NCI-H69 (cell line): ENCODE measurements at places on chromosomes 5 and 9.
A peak's percentile ranks its signal among the peaks of the same experiment; 100 is the strongest.

- DNase-seq: no peak
Observed at GRCh38 chr5:35337340-35338156, 107.3 kb upstream of the PRLR start.

- peak; percentile 37 for DNase-seq
Observed at GRCh38 chr9:117485176-117485575, 70.3 kb upstream of the ASTN2 start.

DNA sequence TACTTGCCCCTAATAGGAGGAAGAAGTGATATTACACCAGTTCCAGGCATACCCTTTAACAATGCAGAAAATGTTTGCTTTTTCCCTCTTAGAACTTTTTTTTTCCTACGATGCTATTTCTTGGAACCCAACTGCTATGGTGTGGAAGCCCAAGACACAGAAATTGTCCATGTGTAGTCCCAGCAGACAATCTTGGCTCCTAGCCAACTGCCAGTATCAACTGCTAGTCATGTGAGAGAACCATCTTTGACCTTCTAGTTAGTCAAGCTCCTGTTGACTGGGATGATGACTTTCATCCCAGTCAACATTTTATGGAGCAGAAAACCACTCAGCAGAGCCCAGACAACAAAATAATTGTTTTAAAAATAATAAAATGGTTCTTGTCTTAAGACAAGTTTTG is 532.4 kb downstream of the TLR4 start:
- DNase-seq: peak; percentile 31

DNA sequence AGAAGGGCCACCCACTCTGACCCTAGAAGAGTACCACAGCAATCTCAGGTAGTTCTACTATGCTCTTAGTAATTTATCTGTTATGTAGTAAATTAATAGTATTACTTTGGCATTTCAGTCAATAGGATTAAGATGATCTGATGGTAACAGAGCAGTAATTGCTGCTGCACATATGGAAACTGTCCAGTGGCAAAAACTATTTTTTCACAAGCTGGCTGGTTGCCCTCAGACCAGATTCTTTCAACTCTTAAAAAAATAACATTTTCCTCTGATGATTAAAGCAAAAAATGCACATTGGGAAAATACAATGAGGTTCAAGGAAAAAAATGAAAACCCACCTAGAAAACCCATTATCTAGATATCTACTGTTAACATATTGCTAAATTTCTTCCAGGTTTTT is 19.7 kb downstream of the GLRA1 start:
- DNase-seq: no peak

- DNase-seq: no peak
Observed at GRCh38 chr5:128234928-128235641, 151.5 kb downstream of the SLC12A2 start.

DNA sequence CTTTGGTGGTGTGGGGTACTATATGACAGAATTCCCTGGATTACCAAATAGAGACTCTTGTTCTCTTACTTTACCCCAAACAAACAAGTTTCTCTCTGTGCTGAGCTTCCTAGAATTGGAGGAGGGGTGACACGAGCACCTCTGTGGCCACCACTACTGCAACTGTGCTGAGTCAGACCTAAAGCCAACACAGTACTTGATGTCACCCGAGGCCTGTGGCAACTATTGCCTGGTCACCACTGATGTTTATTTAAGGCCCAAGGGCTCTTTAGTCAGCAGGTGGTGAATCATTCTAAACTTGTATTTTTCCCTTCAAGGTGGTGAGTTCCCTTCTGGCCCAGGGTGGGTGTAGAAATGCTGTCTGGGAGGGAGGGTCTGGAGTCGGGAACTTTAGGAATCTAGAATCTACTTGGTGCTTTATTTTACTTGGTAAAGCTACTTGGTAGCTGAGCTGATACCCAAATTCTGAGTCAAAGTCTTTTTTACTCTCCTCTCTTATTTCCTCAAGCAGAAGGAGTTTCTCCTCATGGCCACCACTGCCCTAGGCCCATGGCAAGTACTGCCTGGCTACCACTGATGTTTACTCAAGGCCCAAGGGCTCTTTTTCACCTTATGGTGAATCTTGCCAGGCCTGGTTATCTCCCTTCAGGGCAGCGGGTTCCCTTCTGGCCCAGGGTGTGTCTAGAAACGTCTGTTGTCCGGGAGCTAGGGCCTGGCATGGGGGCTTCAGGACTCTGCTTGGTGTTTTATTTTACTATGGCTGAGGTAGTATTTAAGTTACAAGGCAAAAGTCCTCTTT is 9.8 kb downstream of the LURAP1L start:
- DNase-seq: peak; percentile 85

GRCh38 chr9:124665391-124666058 is 105.6 kb downstream of the NR6A1 start:
- DNase-seq: peak; percentile 29

- DNase-seq: no peak
Observed at GRCh38 chr5:171432583-171433351, 13.3 kb downstream of the FGF18 start.

GRCh38 chr5:151005187-151005949 is 15.0 kb upstream of the GPX3 start:
- DNase-seq: no peak

DNA sequence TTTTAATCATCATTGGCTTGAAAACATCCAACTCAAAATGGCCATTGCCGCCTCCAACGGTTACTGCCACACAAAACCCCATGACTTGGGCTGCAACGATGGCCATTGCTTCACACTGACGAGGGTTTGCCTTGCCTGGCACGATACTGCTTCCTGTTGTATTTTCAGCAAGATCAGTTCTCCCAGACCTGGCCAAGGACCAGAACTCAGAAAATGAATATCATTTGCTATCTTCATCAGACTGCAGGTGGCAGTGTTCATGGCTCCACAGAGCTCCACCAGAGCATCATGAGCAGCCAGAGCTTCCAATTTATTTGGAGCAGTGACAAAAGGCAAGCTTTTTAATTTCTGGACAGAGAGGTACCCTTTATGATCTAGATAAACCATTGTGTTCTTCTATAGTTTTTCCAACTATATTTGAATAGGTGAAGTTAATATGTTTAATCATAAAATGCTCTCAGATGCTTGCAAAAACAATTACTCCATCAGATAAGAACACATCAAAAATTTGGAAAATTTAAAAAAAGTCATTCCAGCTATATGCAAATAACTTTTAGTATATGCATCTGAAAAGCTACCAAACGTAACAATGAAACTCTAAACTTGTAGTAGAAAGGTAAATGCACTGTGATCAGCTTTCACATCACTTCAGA is 10.4 kb downstream of the AMACR start:
- DNase-seq: peak; percentile 82

GRCh38 chr9:77131399-77131798 is 45.9 kb upstream of the VPS13A start:
- no peak for DNase-seq

DNA sequence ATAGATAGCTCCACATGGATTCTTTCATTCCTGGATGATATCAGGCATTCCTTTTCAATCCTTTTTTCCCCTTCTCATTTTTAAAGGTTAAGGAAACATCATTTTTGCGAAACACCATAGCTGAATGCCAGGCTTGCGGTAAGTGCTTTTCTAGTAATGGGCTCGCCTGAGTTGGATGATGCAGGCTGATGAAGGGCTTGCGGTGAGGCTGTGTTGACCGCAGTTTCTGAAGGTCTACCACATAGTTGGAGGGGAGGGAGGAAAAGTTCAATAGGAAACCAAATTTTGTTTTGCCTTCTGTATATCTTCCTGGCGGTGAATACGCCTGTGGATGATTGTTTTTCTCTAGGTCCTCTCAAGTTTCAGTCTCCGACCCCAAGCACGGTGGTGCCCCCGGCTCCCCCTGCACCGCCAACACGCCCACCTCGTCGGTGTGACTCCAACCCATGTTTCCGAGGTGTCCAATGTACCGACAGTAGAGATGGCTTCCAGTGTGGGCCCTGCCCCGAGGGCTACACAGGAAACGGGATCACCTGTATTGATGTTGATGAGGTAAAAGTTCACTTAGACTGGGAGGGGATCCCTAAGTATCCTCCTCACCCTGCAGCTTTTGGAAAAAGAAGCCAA is 24.3 kb downstream of the THBS4 start:
- no peak for DNase-seq

DNA sequence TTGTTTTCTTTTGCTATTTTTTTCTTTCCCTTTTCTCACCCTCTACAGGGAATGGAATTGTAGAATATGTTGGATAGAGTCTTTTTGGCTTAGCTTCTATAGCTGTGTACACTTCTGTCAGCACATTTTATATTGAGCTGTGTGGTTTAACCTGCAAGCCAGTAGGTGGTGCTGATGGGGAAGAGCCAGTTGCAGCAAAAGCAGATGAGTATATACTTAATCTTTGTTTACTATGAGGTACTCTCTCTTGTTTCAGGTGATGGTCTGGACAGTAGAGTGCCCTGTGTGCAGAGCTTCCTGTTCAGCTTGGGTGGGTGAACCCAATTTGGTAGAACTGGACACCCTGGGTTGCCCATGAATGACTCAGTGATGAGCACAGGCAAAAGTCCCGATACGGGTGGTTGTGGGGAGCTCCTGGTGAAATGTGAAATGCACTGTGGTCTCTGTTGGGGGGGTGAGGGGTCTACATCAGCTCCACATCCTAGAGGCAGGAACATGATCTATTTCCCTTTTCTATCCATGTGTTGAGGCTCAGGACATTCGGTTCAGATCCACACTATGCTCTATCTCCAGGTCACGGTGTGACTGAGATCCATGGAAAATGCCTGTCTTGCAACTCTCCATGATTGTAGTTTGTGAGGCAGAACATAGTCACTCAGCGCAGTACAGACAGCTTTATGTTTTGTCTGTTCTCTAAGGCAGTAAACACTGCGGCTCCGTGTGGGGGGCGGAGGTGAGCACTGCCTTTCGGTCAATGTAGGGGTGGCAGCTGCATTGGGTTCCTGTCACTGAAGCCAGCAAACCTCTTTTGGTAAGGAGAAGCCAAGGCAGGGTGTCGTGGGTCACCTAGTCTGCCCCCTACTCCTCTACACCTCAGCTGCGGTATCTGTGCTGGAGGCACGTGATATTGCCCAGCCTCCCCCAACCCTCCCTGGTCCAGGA is 353.2 kb downstream of the PRR16 start:
- peak; percentile 18 for DNase-seq

DNA sequence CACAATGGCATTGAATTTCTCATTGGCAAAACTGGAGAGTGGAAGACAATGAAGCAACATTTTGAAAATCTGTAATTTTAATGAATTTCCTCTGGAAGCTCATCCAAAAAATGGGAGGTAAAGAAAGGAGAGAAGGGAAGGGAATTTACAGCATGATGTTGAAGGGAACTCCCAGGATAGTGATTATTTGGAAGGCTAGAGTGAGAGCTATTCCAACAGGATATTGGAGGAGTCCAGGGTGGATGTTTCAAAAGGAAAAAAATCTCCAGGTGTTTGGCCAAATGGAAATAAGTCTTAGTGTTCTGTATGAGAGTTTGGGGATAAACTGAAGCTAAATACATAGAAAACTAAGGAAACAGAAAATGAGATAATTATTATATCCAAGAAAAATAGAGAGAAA is 106.2 kb downstream of the IZUMO3 start:
- no peak for DNase-seq

DNA sequence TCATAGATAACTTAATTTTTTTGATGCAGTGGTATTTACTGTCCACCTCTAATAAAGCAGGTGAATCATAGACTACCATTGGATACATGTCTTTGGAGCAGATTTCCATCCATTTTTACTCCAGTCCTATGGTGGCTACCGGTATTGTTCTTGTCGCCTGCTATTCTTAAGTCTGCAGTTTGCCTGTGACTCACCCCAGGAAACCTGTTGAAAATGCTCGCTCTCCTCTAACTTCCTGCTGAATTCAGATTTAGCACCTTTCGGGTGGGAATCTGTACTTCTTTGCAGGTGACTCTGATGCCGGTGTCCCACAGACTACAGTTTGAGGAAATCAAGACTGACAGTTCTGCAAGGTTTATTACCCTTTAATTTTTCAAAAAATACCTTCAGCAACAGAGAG is 58.8 kb upstream of the DHFR start:
- no peak for DNase-seq

GRCh38 chr9:127112056-127112455 is 10.4 kb downstream of the ANGPTL2 start:
- DNase-seq: peak; percentile 92

DNA sequence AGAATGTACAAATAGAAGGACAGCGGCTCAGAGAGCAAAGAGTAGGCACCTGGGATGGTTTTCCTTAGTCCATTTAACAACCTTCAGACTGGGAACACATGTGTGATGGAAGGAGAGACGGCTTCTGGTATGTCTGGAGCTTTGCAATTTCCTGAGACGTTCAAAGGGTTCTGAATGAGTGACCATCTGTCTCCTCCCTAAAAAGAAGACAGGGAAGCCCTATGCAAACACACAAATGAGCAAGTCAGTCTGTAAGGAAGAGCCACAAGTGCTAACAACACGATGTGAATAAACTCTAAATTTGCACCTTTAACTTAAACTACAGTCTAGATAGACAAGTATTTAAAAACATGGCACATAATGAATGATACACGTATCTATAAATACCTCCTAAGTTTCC is 391.0 kb downstream of the ICE1 start:
- peak; percentile 7 for DNase-seq

DNA sequence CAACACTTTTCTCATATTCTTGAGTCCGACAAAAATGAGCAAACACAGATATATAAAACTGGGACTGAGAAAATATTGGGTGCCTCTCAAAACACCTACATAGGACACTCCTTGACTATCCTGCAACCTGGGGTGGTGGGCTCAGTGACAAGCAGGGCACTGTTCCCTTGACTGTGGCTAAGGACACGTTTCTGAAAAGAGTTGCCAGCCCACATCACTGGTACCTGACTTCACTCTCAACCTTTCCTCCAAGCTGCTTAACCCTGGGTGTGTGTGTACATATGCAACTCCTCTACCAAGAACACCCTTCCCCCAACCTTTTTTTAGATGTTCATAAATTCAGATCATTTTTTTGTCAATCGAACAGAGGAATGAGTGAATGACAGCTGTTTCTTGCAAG is 148.7 kb downstream of the ACTL7B start:
- no peak for DNase-seq

- DNase-seq: peak; percentile 19
Observed at GRCh38 chr5:137214446-137215189, 284.5 kb downstream of the SPOCK1 start.

DNA sequence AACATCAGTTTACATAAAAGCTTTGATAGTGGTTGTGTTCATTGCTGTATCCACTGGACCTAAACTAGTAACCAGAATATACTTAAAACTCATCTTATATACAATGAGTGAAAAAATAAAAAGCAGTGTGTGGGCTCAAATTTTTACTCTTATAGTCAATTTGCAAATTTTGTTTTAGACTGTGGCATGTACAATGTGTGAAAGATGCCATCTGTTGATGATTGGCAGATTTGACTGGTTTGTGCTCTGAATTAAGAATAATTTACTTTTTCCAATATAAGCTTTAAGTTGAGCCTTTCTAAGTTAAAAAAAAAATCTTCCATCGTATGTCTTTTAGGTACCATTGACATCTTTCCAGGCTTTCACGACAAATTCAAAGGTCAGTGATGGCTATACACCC is 42.4 kb upstream of the F2RL1 start:
- DNase-seq: no peak

DNA sequence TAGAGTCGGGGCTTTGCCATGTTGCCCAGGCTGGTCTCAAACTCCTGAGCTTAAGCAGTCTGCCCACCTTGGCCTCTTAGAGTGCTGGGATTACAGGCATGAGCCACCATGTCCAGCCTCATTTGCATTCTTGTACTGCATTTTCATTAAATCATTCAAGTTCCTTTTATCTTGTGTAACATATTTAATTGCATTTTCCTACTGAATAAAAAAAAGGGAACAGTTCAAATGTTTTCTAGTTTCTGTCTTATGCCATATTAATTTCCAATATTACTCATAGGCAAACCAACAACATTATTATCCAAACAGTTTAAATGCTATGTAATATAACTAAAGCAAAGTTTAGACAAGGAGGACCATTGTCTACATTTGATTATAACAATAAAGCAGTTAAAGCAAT is 6.1 kb downstream of the SLC31A1 start:
- no peak for DNase-seq
